Natural killer cell (primary cell): ENCODE measurements at places on chromosomes 2 and 18.

DNA sequence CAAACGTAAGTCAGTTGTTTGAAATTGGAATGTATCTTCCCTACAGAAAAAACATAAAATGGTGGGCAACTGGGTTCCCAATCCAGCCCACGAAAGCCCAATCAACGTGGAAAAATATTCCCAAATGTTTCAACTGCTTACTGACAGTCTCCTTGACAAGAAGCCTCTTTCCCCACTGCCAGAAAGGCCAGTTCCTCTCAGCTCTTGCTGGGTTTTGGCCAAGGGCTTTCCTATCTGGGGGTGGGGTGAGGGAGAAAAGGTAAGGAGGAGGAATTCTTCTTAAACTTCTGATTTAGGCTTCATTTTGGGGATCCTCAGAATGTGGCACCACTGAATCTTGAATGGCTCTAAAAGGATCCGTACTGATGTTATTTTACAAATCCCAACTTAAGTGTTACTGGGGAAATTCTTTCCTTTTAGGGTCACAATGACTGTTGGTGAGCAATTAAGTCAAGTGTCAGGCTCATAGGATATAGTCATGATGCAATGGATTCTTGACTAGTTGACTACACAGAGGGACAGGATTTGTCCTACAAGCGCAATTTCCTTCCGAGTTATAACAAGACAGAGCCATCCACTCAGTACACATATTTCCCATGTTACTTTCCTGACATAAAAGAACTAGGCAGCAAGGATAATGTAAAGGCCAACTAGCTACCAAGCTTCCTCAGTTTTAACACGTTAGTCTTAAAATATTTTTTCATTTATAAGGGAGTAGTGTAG, 73.6 kb downstream of the SPRED2 start:
- no peak for DNase-seq

GRCh38 chr2:89837962-89838625, 1146.6 kb downstream of the RPIA start:
- DNase-seq, result no peak

DNA sequence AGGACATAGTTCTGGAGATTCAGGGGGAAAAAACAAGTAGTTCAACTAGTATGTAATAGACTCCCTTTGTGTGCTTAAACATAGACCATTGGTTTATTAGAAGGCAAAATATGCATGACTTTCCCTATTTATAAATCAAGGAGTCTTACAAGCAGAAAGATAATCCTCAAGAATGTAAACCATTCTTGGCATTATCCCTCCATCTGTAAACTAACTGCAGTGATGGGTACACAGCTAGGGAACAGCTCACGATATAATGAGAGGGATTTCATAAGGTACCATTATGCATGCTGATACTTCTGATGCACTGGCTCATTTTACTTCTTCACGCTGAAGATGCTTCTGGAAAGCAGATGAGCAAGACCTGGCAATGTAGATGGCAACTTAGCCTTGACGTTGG, 878 bp downstream of the FBXO15 start:
- DNase-seq, result no peak

DNA sequence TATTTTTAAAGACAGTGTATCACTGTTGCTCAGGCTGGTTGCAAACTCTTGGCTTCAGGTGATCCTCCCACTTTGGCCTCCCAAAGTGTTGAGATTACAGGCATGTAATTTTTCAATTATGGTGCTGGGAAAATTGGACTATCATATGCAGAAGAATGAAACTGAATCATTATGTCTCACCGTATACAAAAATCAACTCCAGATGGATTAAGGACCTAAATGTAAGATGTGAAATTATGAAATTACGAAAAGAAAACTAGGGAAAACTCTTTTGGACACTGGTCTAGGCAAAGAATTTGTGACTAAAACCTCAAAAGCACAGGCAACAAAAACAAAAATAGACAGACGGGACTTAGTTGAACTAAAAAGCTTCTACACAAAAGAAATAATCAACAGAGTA, 31.2 kb downstream of the MAP3K2 start:
- DNase-seq, result no peak

DNA sequence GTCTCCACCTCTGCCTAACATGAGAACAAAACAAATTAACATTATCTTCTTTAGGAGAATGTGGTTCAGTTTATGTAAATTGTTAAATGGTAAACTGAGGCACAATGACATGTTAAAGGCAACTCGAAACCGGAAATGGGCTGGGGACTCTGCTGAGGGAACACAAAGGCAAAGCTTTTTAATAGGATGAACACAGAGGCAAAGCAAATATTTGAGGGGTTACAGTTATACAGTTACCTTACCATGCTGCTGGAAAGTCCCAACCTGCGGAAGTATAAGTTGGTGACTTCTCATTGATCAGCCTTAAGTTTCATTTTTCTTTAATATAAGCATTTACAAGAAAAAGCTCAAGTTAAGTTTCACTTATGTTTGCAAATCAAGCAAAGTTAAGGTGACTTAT, 195.0 kb downstream of the DLGAP1 start:
- DNase-seq, result no peak

GRCh38 chr2:227462462-227462951, 9.4 kb upstream of the AGFG1 start:
- no peak for DNase-seq

- no peak for DNase-seq
Measured at GRCh38 chr2:197416268-197416667, 18.6 kb downstream of the SF3B1 start.

DNA sequence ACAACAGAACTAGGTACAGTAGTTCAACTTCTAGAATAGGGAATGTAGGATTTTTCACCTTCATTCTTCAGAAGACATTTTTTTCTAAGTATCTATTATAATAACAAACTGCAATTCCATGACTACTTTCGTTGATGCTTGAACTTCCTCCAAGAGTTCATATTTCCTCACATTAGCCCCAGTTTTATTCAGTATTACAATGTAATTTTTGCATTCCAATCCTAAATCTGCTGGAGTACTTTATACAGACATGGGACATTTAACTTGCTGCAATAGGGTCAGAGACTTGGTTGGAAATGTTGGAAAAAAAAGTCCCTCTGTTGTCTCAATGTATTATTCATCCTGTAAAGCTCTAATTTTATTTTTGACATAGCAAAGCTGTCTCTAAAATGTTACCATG, 19.6 kb upstream of the FTCDNL1 start:
- DNase-seq, result no peak

- no peak for DNase-seq
Measured at GRCh38 chr2:119838179-119838578, 78.5 kb downstream of the PTPN4 start.

GRCh38 chr18:7221424-7222155, 9.3 kb upstream of the LRRC30 start:
- DNase-seq, result no peak

DNA sequence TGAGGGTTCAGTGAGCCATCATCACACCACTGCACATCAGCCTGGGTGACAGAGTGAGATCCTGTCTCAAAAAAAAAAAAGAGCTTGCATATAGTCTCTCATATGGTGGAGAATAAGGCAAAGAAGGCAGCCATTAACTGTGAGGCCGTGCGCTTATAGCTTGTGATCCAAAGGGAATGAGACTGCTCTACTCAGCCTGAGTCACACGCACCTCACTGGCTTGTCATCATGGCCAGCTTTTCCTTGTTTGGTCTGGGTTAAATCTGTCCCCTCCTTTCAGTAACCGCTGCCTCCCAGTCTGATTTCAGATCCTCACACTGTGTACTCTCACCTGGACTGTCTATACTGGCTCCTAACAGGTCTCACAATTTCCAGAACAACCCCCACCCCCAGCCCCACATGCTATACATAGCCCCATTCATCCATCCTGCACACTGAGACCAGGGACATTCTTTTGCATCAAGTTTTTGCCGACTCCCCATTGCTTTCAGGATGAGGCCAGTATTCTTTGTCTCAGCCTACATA, 35.3 kb upstream of the ANKRD44 start:
- no peak for DNase-seq

- DNase-seq, result no peak
Measured at GRCh38 chr2:159926695-159927094, 128.7 kb upstream of the CD302 start.

DNA sequence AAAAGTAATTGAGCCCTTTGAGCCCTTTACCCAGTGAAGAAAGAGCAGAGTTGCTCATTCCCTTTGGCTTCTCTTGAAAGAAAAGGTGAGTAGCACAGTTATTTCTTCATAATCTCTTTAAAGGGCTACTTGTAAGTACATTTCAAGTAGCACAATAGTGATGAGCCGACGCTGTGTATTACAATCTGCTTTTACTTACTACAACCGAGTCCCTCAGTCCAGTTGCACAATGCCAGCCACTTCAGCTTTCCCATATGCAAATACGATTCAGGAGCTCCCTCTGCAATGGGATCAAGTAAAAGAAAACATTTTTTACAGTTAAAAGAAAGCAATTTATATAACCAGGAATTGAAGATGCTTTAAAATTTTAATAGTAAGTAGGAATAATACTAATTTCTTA, 868.5 kb downstream of the RNF144A start:
- no peak for DNase-seq

GRCh38 chr2:80255918-80256781, 48.4 kb downstream of the LRRTM1 start:
- DNase-seq, result no peak

DNA sequence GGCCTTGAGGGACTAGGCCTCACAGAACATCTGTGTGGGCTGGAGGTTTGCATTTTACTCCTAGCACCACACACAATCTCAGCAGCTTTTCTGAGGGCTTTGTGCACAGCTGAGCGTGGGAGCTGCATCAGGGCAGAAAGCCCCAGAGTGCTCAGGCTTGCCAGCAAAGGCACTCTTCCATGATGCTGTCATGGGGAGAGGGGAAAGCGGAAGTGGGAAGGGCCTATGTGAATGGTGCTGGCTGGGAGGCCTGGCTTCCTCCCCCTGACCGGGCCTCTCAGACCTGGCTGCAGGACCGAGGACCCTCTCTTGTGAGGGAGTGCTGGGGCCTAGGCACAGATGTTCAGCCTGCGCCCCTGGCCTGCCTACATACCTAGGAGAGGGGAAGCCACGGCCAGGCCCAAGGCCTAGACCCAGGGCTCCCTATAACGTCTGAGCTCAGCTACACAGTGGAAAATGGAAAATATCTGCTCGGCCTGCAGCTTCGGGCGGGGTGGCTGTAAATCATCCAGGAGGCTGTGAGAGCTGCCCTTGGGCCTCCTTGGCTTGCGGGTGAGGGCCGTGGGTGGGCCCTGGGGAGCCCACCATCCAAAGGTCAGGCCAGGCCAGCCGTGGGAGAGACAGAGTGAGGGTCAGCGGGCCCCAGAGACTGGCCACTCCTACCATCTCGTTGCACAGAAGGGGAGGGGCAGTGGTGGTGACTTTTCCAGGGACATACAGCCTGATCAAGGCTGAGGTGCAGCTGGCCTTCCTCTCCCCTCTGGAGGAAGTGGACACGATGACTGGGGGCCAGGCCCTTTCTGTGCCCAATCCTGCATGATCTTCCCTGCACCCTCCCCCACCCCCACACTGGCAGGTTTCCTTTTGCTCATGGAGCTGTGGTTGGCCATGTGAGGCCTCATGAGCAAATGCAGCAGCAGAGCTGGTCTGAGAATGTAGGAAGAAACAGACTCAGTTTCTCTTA, 22.8 kb downstream of the GLI2 start:
- no peak for DNase-seq

DNA sequence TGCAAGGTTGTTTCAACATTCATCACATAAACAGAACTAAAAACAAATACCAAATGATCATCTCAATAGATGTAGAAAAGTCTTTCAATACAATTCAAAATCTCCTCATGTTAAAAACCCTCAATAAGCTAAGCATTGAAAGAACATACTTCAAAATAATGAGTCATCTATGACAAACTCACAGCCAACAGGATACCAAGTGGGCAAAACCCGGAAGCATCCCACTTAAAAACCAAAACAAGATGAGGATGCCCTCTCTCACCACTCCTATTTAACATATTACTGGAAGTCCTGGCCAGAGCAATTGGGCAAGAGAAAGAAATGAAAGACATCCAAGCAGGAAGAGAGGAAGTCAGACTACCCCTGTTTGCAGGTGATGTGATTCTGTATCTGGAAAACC, 992.2 kb upstream of the PIK3C3 start:
- no peak for DNase-seq

- no peak for DNase-seq
Measured at GRCh38 chr2:57330447-57330846, 716.2 kb upstream of the VRK2 start.

DNA sequence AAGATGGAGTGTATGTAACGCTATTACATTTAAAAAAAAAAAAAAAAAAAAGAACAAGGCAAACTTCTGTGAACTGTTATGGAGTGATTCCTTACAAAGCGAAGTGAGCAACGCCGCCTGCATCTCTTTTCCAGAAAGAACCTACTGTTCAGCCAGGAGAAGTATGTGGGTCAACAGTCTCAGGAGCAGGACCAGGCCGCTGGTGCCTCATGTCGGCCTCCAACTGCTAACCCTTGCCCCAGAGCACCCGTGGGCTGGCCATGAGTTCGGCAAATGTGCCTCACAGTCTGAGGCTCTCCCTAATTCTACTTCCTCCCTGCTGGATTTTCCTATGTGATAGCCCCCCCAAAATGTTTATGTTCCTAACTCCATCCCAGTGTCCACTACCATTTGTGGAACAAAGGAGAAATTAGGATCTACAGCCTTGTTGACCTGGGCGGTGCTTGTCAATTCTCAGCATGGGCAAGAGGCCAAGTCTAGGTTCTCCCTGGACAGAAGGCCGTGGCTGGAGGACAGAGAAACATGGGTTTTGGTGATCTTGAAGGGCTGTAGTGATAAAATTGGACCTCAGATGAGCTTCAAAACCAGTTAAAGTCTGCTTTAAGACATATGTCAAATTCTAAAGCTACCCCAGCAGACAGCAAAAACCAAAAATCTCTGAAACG, 15.9 kb downstream of the FAM168B start:
- DNase-seq, result no peak

DNA sequence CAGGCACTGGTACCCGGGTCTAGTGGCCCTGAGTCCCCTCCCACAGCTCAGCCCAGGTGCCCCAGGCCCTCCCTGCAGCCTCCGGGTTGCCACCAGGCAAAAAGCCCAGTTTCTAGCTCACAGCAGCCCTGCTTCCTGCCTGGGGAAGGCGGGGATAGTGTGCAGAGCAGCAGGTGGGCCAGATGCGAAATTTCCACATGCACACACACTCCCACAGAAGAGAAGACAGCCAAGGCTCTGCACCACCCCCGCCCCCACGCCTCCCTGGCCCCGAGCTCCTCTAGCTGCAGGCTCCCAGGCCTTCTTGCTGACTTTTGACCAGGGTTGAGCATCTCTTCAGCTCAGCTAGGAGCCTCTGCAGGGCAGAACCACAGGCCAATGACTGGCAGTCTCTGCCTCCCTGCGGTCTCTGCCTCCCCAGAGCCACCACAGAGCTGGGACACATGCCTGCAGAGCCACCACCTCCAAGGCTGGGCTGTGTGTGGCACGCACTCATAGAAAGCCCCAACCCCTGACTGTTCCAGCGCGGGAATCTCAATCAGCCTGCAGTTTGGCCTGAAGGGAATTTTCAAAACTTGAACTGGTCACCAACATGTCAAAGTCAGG, 7.2 kb downstream of the SLC66A2 start:
- DNase-seq, result peak; percentile 58

GRCh38 chr2:86226070-86226469, 26.8 kb downstream of the MRPL35 start:
- no peak for DNase-seq

- no peak for DNase-seq
Measured at GRCh38 chr2:175275539-175275938, 94.0 kb upstream of the ATP5MC3 start.
